NCI-H2081 (cell line): ENCODE measurements at places on chromosomes 4 and X.

DNA sequence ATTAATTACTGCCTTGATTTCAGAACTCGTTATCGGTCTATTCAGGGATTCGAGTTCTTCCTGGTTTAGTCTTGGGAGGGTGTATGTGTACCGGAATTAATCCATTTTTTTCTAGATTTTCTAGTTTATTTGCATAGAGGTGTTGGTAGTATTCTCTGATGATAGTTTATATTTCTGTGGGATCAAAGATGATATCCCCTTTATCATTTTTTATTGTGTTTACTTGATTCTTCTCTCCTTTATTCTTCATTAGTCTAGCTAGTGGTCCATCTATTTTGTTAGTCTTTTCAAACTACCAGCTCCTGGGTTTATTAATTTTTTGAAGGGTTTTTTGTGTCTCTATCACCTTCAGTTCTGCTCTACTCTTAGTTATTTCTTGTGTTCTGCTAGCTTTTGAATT lies 32.1 kb downstream of the CDX4 start:
- no peak for DNase-seq

- no peak for DNase-seq
These were observed 37.3 kb downstream of the SLIT2 start for GRCh38 chr4:20288846-20289512.

GRCh38 chr4:2445130-2445529 lies 23.8 kb upstream of the RNF4 start:
- no peak for DNase-seq

- DNase-seq: no peak
These were observed 158.9 kb upstream of the MAD2L1 start for GRCh38 chr4:120225527-120225926.

DNA sequence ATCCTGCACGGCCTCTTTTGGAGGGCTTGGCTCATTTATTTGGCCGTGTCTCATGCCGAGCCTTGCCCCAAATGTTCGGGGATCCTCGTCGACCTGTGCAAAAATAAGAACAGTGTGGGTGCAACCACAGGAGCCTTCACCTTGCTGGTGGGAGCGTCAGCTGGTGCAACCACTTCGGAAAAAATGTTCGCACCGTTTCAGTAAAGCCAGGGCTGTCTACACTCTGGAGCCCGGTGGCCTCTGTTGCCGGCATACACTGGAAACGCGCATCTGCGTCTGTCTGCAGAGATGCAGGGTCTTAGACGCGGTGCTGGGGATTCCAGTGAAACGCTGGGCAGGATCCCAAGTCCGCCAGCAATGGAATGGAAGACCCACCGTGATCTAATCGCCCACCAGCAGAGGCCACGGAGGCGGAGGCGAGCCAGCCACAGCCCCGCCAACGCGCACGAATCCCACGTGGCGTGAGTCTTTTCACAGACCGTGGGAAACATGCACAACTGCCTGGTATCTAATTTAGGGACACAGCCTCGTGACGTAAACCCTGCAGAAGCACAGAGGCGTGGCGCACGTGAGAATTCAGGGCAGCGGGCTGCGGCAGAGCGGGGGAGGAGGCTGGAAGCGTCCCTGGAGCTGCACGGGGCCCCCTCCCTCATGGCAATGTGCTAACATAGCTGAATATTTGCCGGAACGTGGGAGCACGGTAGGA lies 13.8 kb upstream of the MXD4 start:
- no peak for DNase-seq

GRCh38 chr4:170348945-170349344 lies 259.2 kb upstream of the AADAT start:
- DNase-seq: no peak

DNA sequence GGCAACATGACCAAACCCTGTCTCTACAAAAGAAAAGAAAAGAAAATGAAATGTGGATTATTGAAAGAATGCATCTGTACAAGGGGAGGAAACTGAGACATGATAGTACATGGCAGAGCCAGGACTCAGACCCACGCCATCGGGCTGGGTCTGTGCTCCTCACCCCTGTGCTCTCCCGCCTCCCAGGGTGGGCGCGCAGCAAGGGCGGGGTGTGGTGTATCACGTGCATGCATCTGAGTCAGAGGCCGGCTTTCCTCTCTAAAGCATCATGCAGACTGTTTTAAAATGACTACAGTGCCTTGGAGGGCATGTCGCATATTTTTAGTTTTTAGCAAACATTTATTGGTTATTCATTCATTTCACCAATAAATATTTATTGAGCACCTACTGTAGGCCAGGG lies 47.8 kb downstream of the HTT-AS start:
- no peak for DNase-seq

GRCh38 chrX:139691493-139691842 lies 16.5 kb downstream of the MCF2 start:
- no peak for DNase-seq

GRCh38 chr4:78749258-78749971 lies 26.7 kb upstream of the BMP2K start:
- DNase-seq: no peak

GRCh38 chr4:4671774-4672349 lies 130.0 kb upstream of the STX18 start:
- DNase-seq: no peak

- DNase-seq: no peak
These were observed 18.4 kb upstream of the DDX60 start for GRCh38 chr4:168336837-168337549.

GRCh38 chr4:7812921-7813320 lies 126.7 kb downstream of the AFAP1 start:
- DNase-seq: no peak

- DNase-seq: no peak
These were observed 20.2 kb downstream of the APLN start for GRCh38 chrX:129634541-129634940.

- no peak for DNase-seq
These were observed 145.8 kb upstream of the HCCS start for GRCh38 chrX:10965174-10965798.

- no peak for DNase-seq
These were observed 5.4 kb upstream of the SOX3 start for GRCh38 chrX:140510306-140510676.

GRCh38 chrX:129529685-129530281 lies 6.5 kb upstream of the SMARCA1 start:
- no peak for DNase-seq

DNA sequence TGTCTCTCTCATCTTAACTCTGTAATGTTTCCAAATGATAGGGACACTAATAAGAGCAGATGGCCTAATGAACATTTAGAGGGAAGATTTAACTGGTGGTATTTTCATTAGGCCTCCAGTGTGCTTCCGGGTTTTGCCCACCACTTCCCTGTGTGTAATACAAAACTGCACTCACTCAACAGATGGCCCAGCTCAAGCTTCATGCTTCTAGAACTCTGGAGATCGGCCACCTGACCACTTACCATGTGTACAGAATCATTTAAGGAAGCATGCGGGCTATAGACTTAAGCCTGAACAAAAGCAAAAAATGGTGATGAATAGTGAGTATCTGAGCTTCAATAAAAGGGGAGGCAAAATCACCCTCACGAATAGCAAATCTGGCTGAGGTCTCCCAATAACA lies 89.3 kb downstream of the SH2D1A start:
- DNase-seq: no peak

GRCh38 chr4:15198070-15198727 lies 195.9 kb downstream of the CPEB2 start:
- DNase-seq: no peak

DNA sequence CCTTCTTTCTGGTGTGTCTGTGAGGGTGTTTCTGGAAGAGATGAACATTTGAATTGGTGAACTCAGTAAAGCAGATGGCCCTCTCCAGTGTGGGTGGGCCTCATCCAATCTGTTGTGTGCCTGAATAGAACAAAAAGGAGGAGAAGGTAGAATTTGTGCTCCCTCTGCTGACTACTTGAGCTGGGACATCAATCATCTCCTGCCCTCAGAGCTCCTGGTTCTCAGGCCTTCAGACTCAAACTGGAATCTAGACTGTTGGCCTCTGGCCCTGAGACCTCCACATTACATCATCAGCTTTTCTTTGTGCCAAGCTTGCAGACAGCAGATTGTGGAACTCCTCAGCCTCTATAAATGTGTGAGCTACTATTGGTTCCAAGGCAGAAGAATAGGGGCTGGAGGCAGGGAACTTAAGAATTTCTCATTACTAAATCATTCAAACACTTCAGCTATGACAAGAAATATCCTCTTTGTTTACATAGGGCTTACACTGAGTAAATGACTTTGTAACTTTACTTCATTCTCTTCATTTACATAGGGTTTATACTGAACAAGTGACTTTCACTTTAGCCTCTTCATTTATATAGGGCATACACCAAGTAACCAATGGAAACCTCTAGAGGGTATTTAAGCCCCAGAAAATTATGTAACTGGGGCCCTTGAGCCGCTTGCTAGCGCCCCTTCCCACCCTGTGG lies 86.9 kb upstream of the NWD2 start:
- no peak for DNase-seq

GRCh38 chr4:102469806-102470205 lies 31.4 kb upstream of the NFKB1 start:
- DNase-seq: no peak

GRCh38 chrX:29136904-29137303 lies 549.7 kb downstream of the IL1RAPL1 start:
- no peak for DNase-seq

GRCh38 chrX:38044701-38045100 lies 38.3 kb downstream of the SYTL5 start:
- DNase-seq: no peak

GRCh38 chr4:150581641-150582051 lies 305 bp upstream of the MAB21L2 start:
- DNase-seq: no peak

DNA sequence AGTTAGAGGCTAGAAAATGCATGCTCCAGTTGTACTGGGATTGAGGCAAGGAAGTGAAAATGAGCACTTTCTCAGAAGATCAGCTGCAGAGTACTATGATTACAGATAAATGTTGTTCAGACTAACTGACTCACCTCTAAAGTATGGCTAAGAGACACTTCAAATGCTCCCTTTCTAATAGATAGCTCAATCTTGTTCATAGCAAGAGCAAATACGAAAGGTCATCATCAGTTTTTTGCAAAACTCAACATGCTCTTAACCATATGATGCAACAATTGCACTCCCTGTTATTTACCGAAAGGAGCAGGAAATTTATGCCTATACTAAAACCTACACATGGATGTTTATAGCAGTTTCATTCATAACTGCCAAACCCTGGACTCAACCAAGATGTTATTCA lies 838.4 kb upstream of the INTU start:
- DNase-seq: no peak

DNA sequence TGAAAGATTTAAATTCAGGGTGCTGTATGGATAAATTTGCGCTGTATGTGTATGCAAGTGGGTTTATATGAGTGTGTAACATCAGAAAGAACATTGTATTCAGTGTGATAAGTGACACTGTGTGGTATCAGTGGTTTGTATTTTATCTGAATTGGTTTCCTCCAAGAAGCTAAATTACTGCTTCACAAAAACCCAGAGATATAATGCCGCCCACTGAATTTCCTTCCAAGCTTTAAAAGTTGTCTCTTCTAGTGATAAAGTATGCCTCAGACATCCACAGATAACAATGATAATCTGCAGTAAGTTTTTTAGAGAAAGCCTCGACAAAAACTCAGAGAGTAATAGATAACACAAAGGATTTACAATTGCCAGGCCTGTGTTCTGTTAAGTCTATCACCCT lies 710.6 kb upstream of the HS3ST1 start:
- DNase-seq: no peak

DNA sequence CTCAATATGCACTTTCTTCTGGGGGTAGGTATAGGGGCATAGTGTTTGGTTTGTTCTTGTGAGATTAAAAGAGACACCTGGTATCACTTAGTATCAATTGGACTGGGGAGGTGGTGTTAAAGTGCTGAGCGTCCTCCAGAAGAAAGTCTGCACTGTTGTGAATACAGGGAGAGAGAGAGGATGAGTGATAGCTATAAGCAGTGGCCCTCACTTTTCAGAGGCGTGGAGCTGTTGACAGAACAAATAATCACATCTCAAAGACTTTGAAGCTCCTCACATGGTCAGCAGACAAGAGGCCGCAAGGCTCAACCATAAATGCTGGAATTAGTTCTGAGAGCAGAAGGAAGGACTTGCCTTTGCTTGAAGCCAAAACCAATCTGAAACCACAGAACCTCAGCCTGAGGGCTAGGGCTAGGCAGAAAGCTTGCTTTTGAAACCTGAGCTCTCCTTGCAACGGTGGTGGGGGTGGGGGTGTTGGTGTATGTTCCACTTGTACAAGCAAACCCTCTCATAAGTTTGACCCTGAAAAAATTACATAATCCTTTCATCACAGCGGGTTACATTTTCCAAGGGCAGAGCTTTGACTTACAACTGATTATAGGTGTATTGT lies 123.2 kb upstream of the SCML1 start:
- DNase-seq: no peak

DNA sequence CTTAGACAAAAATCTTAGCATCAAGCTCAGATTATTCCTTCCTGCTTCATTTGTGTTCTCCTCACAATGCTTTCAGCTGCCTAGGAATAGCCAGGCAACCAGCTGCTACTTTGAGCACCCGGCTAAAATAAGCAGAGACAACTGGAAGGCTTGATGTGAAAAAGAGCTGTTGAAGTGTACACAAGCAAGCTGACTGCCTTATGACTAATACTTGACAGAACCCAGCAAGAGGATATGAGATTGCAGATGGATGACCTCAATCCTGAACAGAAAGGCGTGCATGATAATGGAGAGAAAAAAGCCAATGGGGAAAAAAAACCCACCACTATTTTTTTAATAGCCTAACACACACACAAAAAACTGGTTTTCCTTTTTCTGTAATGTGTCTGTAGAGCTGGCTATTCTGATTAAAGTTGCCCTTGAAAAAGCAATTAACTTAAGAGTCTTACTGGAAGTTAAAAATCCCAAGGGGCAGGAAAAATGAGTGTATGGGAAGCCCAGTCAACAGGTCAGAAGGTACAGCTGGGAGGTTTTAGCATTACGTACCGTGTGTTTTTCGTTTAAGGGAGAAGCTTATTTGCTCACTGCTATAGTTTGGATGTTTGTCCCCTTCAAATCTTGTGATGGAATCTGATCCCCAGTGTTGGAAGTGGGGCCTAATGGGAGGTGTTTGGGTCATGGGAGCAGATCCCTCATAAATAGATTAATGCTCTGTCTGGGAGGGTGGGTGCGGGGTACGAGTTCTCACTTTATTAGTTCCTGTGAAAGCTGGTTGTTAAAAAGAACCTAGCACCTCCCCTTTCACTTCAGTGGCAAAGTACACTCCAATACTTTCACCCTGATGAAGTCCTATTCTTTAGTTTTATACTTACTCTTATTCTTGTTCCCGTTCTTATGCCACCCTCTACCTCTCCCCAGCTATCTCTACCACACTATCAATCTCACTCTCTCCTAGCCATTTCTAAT lies 37.1 kb upstream of the HERC6 start:
- no peak for DNase-seq
